ENCODE measurements at places on chromosomes 11 and 22.
A peak's percentile ranks its signal among the peaks of the same experiment; 100 is the strongest.

- DNase-seq, result peak; percentile 49
Measured at GRCh38 chr11:63738720-63739360, 29.7 kb downstream of the ZFTA start.

- no peak for DNase-seq
Measured at GRCh38 chr11:118898400-118899295, 15.0 kb downstream of the CXCR5 start.

DNA sequence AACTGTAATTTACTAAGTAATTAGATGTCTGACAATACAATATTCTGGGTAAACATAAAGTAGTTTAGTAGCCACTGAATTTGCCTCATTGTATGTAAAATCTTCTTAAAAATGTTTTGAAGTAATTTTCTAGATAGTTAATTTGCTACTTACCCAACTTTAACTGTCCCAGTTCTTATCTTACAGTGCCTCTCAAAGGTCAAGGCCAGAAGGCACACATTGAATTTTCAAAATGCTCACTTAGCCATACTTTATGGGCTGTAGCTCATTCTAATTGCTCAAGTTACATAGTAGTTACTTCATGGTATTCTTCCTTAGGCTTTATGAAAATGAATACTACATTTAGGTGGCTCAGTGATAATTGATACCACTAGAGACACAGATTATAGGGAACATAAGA, 666.6 kb downstream of the CNTN5 start:
- DNase-seq, result no peak

DNA sequence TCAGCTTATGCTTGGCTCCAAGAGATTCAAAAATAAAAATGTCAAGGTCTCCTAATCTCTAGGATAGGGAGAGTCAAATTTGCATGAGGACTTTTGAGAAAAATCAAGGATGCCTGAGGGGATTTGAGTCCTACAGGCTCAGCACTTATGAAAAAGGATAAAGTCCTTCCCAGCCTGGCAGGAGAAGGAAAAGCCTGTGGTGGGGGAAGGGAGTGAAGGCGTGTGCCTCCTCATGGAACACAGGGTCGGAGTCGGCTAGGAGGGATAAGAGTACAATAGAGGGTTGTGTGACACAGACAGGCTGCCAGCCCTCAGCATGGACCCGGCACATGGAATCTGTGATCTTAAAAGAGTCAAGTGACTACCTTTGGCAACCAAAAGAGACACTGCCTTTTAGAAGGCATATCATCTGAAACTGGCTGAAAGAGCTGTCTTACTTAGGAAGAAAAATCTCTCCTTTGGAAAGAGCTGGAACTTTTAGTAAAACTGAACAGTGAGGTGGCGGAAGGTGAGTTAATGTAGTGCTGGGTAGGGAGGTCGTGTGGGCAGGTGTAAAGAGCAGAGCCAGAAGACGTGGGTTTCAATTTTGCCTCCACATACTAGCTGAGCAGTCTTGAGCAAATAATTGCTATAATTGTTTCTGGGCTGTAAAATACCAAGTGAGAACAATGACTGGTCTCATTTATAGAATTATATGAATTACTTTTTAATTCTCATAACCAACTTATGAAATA, 58.8 kb upstream of the RDX start:
- no peak for DNase-seq

DNA sequence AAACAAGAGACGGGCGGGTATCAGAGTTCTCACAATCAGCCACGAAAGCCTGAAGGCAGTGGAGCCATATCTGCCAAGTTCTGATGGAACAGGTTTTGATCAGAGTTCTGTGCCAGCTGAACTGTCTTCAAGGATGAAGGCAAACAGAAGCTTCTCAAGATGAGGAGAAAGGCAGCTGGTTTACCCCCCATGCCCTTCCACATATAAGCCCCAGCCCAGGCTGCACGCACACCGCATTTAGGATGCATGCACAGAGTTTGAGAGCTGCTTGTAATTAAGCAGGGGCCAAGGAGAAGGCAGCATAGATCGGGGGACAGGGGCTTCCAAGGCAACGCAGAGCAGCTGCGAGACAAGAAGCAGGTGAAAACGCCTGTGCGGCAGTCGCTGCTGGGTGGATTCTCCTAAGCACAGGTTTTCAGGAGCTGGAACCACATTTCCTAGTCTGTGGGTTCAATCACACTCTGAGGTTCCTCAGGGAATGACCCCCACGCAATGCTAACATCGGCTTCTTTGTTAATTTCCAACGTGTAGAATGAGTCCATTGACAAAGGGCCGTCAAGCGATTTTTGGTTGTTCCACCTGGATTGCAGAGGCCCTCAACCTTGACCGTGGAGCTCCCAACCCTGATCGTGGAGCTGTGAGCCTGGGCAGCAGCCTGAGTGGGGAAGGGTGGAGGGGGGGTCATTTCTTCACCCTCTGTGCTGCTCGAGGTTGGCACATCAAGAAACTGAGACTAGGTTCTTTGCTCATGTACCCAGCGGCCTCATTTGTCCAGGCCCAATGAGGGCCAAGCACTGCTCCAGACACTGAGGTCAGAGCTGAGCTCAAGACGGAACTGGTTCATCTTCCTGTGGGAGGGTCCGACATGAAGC, 81.7 kb upstream of the SHISAL1 start:
- no peak for DNase-seq

DNA sequence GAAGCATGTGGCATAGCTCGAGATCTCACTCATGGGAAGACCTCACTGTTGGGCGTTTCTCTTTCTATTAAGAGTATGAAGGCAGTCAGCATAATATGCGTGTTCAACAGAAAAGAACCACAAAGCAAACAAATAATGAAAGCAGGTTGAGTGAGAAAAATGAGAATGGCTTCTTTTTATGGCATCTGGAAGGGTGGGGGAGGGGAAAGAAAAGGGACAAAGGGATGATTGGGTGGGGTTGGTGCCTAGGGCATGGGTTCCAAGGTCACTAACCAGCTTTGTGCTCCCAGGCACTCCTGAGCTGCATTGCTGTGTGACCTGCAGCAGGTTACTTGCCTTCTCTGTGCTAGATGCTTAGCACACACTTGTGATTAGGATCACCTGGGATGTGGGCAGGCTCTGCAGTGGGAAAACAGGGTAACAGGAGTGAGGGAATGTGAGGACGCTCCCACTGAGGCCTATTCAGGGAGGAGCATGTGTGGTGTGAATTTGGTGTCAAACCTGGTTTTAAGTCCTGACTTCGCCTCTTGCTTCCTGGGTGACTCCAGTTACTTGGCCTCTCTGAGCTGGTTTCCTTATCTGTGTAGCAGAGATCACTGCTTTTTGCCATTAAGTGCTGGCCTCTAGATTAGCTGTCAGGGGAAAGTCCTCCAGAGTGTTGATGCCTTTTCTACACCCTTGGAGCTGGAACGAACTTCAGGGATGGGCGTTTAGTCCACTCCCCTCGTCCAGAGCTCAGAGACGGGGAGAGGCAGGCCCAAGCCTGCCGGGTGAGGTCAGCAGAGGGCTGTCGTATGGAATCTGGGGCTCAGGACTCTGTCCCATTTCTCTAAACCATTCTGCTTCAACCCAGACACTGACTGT, 74.8 kb downstream of the KIAA1671 start:
- DNase-seq, result no peak

- DNase-seq, result no peak
Measured at GRCh38 chr22:48717883-48718817, 1109.5 kb downstream of the BRD1 start.
